ENCODE measurements at places on chromosomes 2 and 18.

- DNase-seq: no peak
These were observed 47.0 kb downstream of the ZEB2 start for GRCh38 chr2:144472911-144473310.

GRCh38 chr2:14558335-14558919 lies 74.1 kb upstream of the LRATD1 start:
- DNase-seq: no peak

DNA sequence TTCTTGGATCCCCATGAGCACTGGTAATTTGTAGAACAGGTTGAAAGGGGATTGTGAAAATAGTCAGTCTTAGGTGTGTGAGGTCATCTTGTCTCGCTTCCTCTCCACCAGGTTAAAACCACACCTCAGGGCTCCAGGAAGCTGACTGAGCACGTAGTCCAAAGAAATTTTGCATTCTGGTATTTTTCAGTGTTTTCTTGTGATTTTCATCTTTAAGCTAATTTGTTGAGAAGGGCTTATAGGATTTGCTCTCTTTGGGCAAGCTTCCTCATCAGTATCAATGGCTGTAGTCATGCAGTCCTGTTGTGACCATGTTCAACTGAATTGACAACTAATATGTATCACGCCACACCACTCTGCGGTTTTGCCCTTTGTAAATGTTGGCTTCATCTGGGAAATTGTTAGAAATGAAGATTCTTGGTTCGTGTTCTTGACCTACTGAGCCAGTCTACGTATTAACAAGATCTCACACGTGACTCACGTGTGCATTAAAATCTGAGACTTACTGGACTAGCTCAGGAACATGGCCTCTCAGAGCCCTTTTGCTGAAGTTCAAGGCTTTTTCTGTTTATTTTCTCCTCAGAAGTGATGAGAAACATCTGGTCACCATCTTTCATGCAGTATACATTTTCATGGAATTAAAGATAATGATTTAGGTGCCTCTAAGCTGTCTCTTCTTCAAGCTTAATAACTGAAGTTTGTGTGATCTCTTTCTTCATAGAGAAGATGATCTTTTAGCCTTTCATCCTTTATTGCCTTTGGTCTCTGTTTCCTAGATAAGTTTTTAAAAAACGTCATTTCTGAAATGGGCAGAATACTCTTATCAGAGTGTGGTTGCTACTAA lies 32.8 kb downstream of the FMNL2 start:
- no peak for DNase-seq

DNA sequence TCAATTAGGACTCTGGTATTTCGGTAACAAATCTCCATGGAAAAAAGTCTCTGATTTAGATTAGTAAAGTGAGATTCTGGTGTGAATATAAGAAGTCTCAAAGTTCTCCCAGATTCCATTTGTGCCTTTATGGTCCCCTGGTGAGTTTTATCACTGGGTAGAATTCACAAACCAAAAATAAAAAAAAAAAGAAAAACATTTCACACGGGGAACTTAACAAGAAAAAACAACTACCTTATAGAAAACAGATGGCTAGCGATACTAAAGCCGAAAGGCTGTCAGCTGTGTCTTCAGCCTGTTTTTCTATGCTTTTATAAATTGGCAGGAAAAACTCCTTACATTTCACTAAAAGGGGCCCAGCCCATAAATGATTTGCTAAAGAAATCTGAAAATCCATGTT lies 50.6 kb downstream of the COL5A2 start:
- DNase-seq: no peak

DNA sequence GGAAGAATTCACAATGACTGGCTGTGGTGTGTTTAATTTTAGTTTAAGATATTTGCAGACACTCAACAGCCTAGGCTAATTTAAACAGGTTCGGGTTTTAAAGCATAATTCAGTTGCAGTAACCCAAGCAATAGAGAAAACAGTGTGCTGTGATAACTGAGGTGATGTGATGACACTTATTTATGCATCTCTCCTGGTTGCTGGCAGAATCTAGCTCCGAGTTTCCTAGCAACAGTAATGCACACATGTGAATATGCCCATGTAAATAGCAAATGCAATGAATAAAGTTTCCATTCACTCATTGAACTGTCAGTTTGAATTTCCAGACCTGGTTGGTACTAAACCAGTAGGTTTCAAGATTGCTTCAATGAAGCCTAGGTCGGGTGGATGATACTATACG lies 426.5 kb downstream of the TMX3 start:
- DNase-seq: no peak

DNA sequence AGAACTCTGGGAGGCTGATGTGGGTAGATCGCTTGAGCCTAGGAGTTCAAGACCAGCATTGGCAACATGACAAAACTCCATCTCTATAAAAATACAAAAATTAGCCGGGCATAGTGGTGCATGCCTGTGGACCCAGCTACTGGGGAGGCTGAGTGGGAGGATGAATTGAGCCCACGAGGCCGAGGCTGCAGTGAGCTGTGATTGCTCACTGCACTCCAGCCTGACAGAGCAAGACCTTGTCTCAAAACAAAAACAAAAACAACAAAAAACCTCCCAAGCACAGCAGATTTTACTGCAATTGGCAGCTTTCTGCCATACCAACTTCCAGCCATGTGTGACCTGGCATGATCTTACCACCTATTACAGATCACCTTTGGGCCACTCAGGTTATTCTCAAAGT lies 57.7 kb upstream of the LRPPRC start:
- no peak for DNase-seq

DNA sequence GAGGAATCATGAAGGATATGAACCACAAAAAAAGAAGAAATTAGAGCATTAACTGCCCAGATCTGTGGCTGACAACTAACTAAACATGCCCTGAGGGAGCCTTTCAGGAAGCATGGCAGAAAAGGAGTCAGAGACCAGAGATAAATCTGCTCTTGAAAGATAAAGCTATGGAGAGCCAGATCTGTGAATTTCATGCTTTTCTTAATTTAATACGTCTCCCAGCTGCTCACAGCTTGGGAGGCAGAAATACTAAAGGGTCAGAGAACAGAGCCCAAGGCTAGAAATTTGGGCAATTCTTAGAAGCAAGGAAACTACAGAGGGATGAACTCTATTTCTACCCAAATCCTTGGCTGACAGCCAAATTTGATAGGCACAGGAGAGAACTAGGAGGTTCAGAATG lies 223.0 kb upstream of the DPP10 start:
- no peak for DNase-seq

DNA sequence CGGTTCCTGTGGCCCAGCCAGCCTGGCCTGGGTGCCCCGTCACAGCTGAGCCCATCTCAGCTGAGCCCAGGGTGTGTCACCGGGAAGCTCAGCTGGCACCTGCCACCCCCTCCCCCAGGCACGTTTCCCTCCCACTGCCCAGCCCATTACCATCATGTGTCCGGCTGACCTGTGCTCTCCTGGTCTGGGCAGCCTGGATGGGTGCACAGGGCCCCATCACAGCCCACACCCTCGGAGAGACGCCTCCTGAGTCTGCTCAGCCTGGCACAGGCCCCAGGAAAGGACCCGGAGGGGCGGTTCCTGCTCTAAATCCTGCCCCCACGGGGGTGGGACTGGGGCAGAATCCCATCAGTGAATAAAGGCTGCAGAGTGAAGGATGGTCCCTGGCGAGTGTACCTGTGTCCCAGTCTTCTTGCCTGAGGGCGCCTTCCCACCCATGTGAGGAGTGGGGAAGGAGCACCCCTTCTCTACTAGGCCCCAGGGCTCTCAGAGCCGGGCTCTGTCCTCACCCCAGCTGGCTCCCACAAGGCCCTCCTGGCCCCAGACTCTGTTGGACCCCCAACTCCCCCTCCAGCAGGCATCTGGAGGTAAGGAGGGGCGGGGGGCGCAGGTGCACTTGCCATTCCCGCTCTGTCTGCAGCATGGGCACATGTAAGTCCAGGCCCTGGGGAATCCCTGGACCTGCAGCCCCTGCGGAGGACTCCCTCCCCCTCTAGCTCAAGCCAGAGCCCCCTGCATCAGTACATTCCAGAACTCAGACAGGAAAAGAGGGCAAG lies 21.2 kb downstream of the GPC1 start:
- no peak for DNase-seq

DNA sequence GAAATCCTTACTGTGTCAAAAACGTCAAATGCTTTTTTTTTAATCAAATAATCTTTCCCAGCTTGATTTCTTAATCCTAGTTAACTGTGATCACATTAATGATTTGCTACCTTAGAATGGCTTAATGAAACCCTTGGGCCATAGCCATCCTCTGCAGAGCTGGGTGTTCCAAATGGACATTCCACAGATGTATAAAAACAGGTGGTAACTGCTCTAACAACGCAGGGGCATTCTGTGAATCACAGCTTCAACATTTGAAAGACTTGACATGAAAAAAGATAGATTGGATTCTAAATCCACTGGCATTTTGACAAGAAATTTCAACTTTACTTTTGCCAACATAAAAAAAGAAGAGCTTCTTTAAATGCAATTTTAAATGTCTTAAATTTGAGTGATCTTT lies 69.8 kb upstream of the RASGRP3 start:
- DNase-seq: no peak

GRCh38 chr2:113223813-113224212 lies 50.0 kb downstream of the PSD4 start:
- DNase-seq: no peak

DNA sequence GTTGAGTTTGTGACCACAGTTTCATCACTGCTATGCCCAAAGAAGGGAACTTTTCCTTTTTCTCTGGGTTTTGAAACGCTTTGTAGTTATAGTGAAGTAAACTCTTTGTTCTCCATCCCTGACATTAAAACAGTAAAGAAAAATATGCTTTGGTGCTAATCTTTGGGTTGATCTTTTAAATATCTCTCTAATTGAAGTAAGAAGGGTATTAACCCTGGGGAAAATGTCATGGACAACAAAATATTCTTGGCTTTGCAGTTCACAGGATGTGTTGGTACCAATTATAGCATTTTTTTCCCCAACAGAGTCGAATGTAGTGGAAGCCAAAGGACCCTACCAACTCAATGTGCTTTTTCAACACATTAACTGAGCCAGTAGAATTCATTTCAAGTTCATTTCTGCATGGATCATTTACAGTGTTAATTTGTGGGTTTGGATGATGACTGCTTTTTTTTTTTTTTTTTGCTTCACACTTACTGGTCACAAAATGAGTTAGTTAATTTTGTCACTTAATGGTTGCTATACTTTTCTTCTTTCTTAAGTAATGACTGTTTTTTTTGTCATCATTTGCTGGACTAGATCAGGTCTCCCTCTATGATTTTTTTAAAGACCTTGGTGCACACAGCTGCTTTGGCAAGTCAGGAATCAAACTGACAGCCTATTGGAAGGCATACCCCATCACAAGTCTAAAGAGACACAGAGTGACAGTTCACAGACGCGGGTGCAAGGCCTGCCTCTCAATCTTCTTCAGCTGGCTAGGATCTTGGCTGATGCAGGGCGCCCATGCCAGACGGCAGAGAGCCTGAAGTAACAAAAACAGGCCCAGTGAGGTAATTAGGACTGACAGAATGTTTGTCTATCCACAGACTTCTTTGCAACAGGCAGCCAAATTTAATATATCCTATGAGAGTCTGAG lies 98.8 kb upstream of the MMADHC start:
- no peak for DNase-seq

DNA sequence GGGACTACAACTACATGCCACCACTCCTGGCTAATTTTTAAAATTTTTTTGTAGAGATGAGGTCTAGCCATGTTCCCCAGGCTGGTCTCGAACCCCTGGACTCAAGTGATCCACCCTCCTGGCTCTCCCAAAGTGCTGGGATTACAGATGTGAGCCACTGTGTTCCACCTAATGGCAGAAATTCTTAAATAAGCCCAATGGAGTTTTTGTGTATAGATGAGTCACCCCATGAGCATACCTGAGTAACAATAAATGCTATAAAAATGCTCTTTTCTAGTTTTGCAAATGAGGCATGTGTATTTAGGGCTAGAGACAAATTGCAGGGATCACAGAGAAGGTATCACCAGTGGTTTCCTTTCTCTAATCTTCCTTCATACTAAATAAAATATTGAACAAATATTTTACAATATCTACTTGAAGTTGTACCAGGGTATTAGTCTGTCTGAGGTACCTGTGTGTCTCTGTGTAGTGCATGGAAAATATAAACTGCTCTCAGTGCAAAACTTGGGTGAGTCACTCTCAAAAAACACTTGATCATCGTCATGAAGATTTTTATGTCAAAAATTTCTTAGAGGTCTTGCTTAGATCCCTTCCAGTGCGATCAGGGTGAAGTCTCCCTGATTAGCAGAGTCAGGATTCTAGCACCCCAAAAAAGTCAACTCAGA lies 337.1 kb upstream of the MMADHC start:
- no peak for DNase-seq

- no peak for DNase-seq
These were observed 75.5 kb downstream of the ANTXR1 start for GRCh38 chr2:69088466-69088865.

GRCh38 chr18:21101172-21101571 lies 10.4 kb downstream of the ROCK1 start:
- DNase-seq: no peak

DNA sequence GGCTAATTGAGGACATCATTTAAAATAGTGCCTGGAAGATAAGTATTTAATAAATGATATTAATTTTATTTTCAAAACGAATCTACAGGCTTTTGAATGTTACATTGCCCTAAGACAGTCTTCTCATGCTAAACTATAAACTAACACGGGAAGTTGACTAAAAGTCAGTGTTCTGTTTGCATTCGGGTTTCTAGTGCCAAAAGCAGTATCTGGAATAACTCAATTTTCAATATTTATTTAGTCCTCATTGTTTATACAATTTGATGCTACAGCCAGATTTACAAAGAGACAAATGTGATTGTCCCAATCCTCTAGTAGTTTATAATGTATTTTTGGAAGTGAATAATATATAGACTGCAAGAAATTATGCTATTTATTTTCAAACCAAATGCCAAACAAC lies 429.2 kb downstream of the LRP1B start:
- no peak for DNase-seq

DNA sequence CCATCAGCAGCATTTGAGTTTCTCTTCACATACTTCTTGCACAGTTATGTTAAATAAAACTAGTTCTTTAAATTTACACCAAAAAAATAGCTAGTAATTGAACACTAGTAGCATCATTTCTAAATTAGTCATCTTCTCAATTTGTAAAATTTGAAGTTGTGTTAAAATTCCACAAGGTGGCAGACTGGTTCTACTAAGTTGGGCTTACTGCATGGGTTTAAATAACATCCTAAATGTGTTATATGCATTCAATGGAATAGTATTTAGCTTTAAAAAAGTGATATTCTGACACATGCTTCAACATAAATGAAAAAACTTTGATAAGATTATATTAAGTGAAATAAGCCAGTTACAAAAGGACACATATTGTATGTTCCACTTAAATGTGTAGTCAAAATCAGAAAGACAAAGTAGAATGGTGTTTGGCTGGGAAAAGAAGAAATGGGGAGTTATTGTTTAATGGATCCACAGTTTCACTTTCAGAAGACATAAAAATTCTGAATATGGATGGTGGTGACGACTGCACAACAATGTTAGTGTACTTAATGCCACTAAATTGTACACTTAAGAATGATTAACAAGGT lies 28.7 kb upstream of the RPRD1A start:
- DNase-seq: no peak
